ENCODE measurements at places on chromosomes 6 and 20. TPM values are rescaled to one million over a fixed set of nuclear protein-coding genes. Genes with fewer than 3 reads are reported as not detected.

PARD6B gene
- total RNA-seq: 4.3 TPM

SNAI1 gene
- total RNA-seq: 0.37 TPM

SUMO4 gene
- 10.1 TPM for total RNA-seq

FNDC11 gene
- 0.26 TPM for total RNA-seq

ELMO2 gene
- 66.1 TPM for total RNA-seq

RPRD1B gene
- total RNA-seq: 34.3 TPM

NSFL1C gene
- 67.8 TPM for total RNA-seq

PBOV1 gene
- total RNA-seq: not detected

RAMACL gene
- total RNA-seq: 0.29 TPM

SNX21 gene
- 1.7 TPM for total RNA-seq

- peak overlapping the region; percentile 15 for H3K4me3 ChIP-seq
- H3K27me3 ChIP-seq: peaks cover 5% of the 10 kb centered on the region
- peak overlapping the region; percentile 49 for H3K27ac ChIP-seq
- no peaks in the 10 kb centered on the region for H3K36me3 ChIP-seq
- peaks cover 4% of the 10 kb centered on the region for H3K4me1 ChIP-seq
- no peak for DNase-seq
These were observed 37.5 kb downstream of the SRC start for GRCh38 chr20:37383229-37383989.

GRCh38 chr6:57283911-57284455 lies 33.4 kb upstream of the PRIM2 start:
- no peaks in the 10 kb centered on the region for H3K4me1 ChIP-seq
- no peak overlapping the region for H3K4me3 ChIP-seq
- H3K27me3 ChIP-seq: peaks cover 7% of the 10 kb centered on the region
- DNase-seq: no peak

- DNase-seq: no peak
- H3K27ac ChIP-seq: peak overlapping the region; percentile 77
- no peaks in the 10 kb centered on the region for H3K27me3 ChIP-seq
- H3K36me3 ChIP-seq: peaks cover 10% of the 10 kb centered on the region
These were observed 46.8 kb downstream of the CEP43 start for GRCh38 chr6:167045828-167046580.

DNA sequence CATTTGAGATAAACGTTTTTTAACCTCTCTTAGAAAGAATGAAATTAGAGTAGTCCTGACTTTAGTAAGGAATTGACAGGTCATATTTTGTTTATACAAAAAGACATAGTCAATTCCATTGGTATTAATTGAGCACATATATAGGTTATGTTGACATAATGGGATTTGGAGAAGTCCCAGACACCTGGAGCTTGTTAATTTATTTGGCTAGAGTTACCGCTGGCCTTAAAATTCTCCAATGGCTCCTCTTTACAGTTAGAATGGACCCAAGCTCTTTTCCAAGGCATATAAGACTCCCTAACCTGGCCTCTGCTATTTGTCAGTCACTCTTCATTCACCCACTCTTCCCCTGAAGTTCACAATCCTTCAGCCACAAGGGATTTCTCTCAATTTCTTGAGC lies 221.3 kb downstream of the CBLN4 start:
- H3K4me3 ChIP-seq: no peak overlapping the region
- no peaks in the 10 kb centered on the region for H3K4me1 ChIP-seq
- no peak overlapping the region for H3K27ac ChIP-seq
- no peaks in the 10 kb centered on the region for H3K27me3 ChIP-seq

DNA sequence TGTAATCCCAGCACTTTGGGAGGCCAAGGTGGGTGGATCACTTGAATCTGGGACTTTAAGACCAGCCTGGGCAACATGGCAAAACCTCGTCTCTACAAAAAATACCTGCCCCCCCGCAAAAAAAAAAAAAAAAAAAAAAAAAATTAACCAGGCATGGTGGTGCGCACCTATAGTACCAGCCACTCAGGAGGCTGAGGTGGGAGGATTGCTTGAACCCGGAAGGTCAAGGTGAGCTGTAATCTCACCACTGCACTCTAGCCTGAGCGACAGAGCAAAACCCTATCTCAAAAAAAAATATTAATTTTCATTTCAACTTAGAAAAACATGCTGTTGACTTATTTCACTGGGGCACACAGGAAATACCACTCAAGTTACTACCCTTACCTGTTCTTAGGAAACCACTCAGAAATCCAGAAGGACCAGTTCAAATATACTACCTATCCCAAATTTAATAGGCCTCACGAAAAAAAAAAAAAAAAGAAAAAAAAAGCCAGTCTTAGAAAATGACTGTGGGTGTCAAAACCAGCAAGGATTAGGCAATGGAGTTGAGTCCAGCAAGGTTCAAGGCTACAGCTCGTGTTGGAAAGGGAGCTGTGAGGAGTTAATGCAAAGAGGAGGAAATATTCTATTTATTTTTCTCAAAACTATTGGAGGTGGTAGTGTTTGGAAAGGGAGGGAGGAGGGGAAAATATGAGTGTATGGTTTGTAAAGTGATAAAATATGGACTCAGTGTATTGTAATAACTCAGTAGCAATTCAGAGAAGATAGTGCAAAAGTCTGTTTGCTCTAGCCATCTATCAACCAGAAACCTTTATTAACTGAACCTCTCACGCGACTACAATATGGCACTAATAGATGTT lies 33.9 kb upstream of the PIM1 start:
- H3K27me3 ChIP-seq: no peaks in the 10 kb centered on the region
- H3K4me3 ChIP-seq: no peak overlapping the region
- H3K36me3 ChIP-seq: no peaks in the 10 kb centered on the region
- DNase-seq: no peak
- no peak overlapping the region for H3K27ac ChIP-seq

- H3K27me3 ChIP-seq: no peaks in the 10 kb centered on the region
- no peak overlapping the region for H3K4me3 ChIP-seq
- no peak for DNase-seq
- no peaks in the 10 kb centered on the region for H3K4me1 ChIP-seq
- H3K27ac ChIP-seq: no peak overlapping the region
These were observed 432.8 kb downstream of the PKHD1 start for GRCh38 chr6:51654647-51655046.

GRCh38 chr20:3612795-3613572 lies 50.2 kb downstream of the GFRA4 start:
- H3K27ac ChIP-seq: no peak overlapping the region
- no peak for DNase-seq
- peaks cover 3% of the 10 kb centered on the region for H3K4me1 ChIP-seq
- no peaks in the 10 kb centered on the region for H3K36me3 ChIP-seq
- no peaks in the 10 kb centered on the region for H3K27me3 ChIP-seq

DNA sequence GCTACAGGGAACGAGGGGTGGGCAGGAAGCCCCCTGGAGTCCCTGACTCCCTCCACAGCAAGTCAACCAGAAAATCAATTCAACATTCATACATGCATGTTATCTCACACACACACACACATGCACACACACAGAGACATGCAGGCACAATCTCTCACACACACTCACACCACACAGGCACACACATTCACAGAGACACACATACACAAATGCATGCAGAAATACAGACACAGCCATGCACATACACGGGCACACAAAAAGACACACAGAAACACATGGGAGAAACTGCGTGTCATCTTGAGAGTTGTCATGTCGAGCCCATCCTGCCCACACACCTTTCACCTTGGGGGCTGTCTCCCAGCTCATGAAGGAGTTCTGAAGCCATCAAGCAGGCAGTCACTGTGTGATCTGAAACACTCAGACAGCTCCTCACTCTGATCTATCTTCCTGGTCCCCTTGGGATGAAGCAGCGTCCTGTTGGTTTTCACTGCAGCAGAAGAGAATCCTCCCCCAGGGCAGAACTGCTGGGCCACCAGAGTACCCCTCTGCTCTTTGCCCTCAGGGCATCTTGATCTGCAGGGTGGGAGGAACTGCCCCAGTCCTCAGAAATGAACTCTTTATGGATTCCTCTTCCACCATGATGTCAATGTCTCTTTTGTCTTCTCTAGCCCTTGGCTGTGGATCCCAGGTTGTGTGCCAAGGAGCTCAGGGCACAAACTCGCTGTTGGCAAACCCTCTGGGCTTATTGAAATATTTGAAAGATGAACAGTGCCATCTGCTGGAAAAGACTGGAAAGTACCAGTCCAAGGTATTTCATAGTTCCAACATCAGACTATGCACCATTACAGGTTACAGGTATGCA lies 8.8 kb downstream of the RAET1L start:
- H3K4me3 ChIP-seq: no peak overlapping the region
- H3K27me3 ChIP-seq: peaks cover 69% of the 10 kb centered on the region
- peaks cover 26% of the 10 kb centered on the region for H3K4me1 ChIP-seq
- DNase-seq: peak; percentile 68
- H3K36me3 ChIP-seq: no peaks in the 10 kb centered on the region
- no peak overlapping the region for H3K27ac ChIP-seq

DNA sequence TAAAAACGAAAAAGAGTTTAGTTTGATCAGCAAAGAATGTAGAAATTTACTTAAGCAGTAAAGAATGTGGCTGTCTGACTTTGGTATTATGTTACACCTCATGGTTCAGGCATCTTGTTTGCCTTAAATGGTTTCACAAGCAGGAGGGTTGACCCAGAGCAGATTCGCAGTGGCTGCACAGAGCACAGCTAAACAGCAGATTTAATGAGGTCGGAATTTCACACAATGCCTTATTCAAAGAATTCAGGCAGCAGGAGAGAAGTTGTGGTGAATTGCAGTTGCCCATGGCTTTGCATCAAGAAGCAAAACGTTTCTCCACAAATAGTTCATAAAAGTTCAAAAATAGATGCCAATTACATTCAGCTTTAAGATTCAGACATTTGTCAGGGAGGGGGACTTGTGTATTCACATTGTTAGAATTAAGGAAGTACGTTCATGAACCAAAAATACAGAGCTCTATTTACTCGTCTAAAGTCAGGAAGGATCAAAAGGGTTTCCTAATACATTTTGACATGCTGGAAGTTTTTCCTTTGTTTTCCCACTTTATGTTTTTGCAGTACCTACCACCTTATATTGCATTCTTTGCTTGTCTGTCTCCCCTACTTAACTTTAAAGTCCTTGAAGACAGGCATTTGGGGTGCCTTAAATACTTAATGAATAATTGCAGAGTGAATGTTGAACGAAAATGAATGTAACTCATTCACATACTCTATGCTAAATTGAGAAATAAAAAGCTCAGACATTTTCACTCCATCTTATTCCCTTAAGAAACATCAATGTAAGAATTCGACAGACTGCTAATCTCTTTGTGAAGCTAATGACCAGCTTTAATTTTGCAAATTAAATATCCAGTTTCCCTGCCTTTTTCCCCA lies 1163.6 kb upstream of the CITED2 start:
- no peak overlapping the region for H3K4me3 ChIP-seq
- H3K27me3 ChIP-seq: peaks cover 3% of the 10 kb centered on the region
- no peak for DNase-seq
- no peaks in the 10 kb centered on the region for H3K36me3 ChIP-seq
- H3K27ac ChIP-seq: no peak overlapping the region

- H3K4me1 ChIP-seq: no peaks in the 10 kb centered on the region
- no peak overlapping the region for H3K4me3 ChIP-seq
- no peak overlapping the region for H3K27ac ChIP-seq
- no peak for DNase-seq
- peaks cover 7% of the 10 kb centered on the region for H3K27me3 ChIP-seq
These were observed 312.6 kb downstream of the THBS2 start for GRCh38 chr6:168941036-168941435.

GRCh38 chr6:126020305-126021050 lies 34.1 kb downstream of the TRMT11 start:
- peaks cover 40% of the 10 kb centered on the region for H3K36me3 ChIP-seq
- no peaks in the 10 kb centered on the region for H3K27me3 ChIP-seq
- no peak overlapping the region for H3K4me3 ChIP-seq
- peaks cover 5% of the 10 kb centered on the region for H3K4me1 ChIP-seq

GRCh38 chr6:170026751-170027646 lies 263.9 kb downstream of the DLL1 start:
- H3K36me3 ChIP-seq: no peaks in the 10 kb centered on the region
- no peak overlapping the region for H3K27ac ChIP-seq
- peaks cover 12% of the 10 kb centered on the region for H3K27me3 ChIP-seq
- no peaks in the 10 kb centered on the region for H3K4me1 ChIP-seq
- DNase-seq: no peak
- H3K4me3 ChIP-seq: no peak overlapping the region

GRCh38 chr6:34924831-34925625 lies 36.0 kb downstream of the ANKS1A start:
- no peaks in the 10 kb centered on the region for H3K36me3 ChIP-seq
- no peaks in the 10 kb centered on the region for H3K4me1 ChIP-seq
- no peak for DNase-seq
- H3K4me3 ChIP-seq: no peak overlapping the region

DNA sequence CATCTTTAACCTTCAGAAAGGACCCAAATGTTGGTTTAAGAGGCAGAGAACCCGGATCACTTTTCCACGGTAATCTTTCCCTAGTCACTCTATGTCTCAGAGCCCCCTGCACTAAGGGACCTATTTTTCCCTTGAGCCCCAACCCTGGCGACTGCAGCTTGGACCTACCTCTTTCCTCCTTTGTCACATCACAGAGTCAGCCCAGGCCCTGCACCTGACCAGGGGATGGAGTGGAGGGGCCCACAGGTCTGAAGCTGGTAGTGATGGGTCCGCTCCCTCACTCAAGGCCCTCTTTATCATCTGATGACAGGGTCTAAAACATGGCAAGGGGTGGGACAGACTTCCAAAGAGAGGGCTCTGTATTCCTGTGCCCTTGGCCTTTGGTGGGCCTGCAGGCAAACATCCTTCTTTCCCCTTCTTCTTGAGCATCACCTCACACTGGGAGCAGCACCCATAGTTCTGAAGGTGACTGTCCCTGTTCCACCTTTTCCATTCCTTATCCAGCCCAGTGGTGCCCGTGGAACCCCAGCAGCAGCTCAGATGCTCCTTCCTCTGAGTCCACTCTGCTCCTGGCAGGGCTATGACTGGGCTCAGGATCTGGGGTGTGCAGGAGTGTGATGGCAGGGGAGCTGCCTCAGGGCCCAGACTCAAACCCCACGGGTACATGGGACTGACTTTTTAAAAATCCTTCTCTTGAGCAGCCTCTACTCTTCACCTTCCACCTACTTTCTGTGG lies 6.3 kb downstream of the RAET1L start:
- DNase-seq: no peak
- H3K27ac ChIP-seq: no peak overlapping the region
- H3K4me1 ChIP-seq: peaks cover 18% of the 10 kb centered on the region
- no peaks in the 10 kb centered on the region for H3K36me3 ChIP-seq
- H3K27me3 ChIP-seq: peaks cover 56% of the 10 kb centered on the region

GRCh38 chr6:16684195-16684689 lies 77.0 kb downstream of the ATXN1 start:
- H3K27ac ChIP-seq: no peak overlapping the region
- H3K36me3 ChIP-seq: peaks cover 31% of the 10 kb centered on the region
- H3K27me3 ChIP-seq: no peaks in the 10 kb centered on the region
- no peak for DNase-seq
- no peak overlapping the region for H3K4me3 ChIP-seq
- peaks cover 47% of the 10 kb centered on the region for H3K4me1 ChIP-seq

DNA sequence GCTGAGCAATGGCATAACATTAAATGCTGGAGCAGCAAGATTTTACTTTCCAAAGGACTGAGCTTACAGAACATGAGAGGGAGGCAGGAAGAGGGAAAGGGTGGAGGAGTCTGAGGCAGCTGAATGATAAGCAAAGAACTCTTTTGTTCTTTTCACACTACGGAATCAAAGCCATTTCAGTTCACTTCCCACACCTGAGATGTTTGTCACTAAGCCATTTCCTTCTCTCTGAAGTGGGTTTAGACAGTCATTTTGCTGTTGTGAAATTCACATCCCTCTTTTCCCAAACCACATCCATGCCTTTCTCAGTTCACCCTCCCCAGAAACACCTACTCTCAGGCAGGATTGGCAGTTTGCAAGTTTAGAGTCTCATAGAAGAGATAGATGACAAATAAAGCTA lies 267.9 kb downstream of the ADGRG6 start:
- no peak overlapping the region for H3K4me3 ChIP-seq
- H3K27me3 ChIP-seq: no peaks in the 10 kb centered on the region
- H3K36me3 ChIP-seq: peaks cover 5% of the 10 kb centered on the region
- DNase-seq: no peak
- peaks cover 30% of the 10 kb centered on the region for H3K4me1 ChIP-seq
